ENCODE measurements at places on chromosomes 1 and 21.

- ATAC-seq: no peak
These were observed 1.7 kb upstream of the TFF3 start for GRCh38 chr21:42316891-42317290.

DNA sequence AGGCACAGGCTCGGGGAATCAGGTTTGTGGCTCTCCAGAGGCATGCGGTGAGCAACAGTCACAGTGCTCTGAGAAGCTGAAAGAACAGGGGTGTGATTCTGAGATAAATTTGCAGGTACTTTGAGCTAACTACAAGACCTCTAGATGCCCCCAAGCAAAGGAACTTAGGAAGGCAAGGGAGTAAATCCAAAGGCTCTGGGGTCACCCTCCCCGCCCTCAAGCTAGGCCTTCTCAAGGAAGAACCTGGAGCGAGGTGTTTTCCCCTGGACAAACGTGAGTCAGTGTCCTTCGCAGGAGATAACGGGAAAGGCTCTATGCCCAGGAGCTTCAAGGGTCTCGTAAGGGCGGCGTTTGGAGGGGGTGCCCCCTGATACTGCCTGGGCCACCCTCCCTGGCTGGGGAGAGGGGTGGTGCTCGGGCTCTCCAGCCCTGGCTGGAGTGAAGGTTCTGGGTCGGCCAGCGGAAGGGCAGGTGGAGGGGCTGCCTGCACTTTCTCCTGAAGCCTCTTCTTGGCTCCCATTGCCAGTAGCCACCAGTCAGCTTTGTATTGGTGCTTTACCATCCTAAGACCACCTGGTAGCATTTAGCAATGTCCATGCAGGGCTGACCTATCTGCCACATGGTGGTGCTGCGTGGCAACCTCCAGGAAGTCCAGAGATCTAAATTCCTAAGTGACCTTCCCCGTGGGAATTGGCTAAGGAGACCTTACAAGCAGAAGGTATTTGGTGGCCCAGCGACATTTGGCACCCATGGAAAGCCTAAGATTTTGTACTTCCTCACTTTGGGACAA lies 44.0 kb downstream of the GPR161 start:
- no peak for ATAC-seq

GRCh38 chr1:108896146-108897145 lies 19.7 kb downstream of the GPSM2 start:
- peak; percentile 33 for ATAC-seq

GRCh38 chr1:153633161-153633753 lies 609 bp upstream of the CHTOP start:
- peak; percentile 20 for ATAC-seq

- no peak for ATAC-seq
These were observed 52.9 kb downstream of the NFIA start for GRCh38 chr1:61135291-61135690.

- ATAC-seq: no peak
These were observed 20.3 kb upstream of the IFI16 start for GRCh38 chr1:158989424-158989823.

GRCh38 chr1:109213345-109213823 lies 334 bp upstream of the SARS1 start:
- no peak for ATAC-seq

GRCh38 chr21:18608226-18608625 lies 204.6 kb upstream of the TMPRSS15 start:
- ATAC-seq: no peak

DNA sequence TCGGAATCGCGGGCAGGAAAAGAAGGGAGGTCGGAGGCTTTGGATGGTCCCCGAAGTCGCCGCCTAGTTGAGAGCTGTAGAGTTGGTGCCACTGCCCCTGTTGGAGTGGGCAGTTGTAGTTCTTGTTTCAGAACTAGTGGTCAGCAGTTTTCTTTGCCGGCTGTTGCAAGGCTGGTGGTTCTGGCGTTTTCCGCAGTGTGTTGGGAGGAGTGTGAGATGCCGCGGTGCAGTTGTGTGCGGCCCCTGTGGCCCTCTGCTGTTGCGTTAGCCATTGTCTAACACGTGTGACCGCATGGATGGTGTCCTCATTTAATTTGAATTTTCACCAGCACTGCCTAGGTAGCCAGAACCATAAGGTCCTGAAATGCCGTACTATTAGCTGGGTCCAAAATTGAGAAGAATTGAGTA lies 1.4 kb downstream of the ARF1 start:
- no peak for ATAC-seq

DNA sequence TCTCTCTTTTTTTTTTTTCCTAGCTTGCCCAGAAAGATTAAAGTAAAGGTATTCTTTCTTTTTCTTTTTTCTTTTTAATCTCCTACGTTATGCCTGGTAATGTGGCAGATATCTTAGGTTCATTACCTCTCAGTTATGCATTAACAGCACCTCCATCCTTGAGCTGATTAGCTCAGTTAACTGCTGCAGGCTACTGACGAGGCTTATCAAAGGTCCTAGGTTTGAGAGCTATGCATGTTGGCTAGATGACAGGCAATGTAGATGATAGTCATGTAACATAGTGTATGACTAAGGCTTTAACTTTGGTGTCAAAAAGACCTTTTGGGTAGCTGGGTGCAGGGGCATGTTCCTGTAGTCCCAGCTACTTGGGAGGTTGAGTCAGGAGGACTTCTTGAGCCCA lies 53.7 kb upstream of the CACYBP start:
- ATAC-seq: no peak

- ATAC-seq: no peak
These were observed 237.1 kb downstream of the VAV3 start for GRCh38 chr1:107727866-107728265.

DNA sequence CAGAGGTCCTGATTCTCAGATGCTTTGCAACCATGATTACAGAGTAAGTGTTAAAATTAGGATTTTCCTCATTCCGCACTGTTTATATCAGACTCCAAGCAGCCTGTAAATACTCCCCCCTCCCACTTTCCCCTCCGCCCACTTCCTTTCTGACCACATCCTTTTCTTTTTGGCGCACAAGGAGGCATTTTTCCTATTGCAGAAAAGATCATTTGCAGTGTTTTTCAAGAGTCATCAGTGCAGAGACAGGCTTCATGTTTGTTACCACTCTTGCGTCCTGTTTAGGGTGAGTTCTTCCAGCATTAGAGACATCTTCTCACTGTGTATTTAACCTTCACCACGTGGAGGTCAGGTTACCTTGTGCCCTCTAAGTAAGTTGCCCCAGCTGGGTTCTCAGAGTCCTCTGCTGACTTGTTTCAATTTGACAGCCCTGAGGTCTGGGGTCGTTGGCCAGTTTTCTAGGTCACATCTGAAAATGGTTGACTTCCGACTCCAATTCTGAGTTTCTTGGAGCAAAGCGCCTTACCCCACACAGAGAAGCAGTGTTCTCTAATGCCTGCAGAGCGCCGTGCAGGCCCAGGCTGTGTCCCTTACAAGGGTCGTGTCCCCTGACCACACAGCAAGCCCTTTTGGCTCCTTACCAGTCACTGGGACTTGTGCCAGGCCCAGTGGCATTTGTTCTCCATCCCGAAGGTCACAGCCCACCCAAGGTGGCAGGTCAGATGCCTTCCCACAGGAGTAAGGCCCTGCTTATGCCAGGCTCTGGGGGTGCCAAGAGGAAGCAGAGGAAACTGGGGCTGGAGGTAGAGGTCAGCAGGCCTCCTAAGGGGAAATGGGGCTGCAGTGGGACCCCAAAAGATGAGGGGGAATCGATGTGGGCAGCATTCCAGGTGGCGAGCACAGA lies 85.6 kb downstream of the FAM78B start:
- no peak for ATAC-seq

DNA sequence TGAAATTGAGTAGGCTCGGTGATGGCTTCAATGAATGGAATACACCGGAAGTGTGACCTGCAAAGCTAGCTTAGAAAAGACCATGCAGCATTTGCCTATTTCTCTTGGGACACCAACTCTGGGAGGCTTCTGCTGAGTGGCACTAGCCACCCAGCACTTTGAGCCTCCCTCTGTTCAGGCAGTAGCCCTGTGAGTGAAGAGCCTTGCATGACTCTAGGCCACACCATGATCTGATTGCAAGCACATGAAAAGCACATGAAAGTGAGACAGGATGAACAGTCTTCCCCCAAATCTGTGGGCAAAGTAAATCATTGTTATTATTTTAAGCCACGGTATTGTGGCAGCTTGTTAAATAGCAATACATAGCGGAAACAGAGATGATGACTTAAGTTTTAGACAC lies 2.8 kb downstream of the CD48 start:
- ATAC-seq: no peak

DNA sequence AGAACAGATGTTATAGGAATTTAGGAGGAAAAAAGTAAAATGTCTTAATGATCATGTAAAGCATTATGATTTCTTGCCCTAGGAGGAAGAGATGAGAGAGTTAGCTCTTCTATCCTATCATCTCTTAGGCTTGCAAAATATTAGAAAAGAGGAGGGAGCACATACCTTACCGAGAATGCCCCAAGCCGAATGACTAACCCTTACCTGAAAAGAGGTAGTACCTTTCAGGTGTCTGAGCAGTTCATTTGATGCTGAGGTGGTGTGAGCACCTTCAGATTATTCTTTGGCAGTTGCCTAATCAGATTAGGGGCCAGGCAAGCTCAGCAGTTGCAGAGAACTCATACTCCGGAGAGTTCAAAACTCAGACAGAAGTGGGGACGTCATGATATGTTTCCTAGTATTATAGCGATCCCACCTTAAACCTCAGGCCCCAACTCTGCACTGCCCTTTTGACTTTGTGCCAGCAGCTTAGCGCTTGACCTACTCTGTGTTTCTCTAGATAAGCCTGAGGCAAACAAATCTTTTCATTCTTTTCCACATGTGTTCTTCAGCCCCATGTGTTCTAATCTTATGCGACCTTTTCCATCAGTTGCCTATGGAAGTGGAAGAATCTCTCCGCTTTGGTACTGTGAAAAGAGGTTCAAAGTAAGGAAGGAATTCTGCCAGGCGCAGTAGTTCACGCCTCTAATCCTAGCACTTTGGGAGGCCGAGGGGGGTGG lies 52.5 kb downstream of the ATP2B4 start:
- peak; percentile 32 for ATAC-seq

- no peak for ATAC-seq
These were observed 3.2 kb upstream of the ARHGAP30 start for GRCh38 chr1:161072751-161073449.

- ATAC-seq: no peak
These were observed 671 bp downstream of the KIF26B start for GRCh38 chr1:245155272-245156040.

DNA sequence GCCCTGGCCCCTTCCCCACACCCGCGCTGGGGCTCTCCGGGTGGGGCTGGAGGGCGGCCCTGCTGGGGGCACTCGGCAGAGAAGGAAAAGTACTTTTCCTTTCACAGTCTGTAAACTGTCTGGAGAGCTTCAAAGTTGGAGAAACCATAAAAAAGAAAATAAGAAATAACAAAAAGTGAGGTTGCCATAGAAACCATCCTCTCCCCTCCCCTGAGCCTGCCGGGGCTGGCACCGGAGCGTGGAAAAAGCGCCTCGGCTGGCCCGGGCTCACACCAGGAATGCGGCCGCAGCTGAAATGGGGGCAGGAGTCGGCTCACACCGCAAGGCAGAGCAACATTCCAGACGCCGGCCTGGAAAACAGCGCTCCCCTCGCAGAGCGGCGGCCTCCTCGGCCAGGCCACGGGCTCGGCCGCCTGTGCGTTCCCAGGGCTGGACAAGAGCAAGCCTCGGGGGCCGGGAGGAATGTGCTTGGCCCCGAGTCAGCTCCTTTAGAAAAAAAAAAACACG lies 69.2 kb downstream of the MORN1 start:
- peak; percentile 18 for ATAC-seq

GRCh38 chr1:51299185-51299885 lies 31.0 kb downstream of the TTC39A start:
- ATAC-seq: no peak

Measured in esophagus mucosa (tissue), 1 donor.